ENCODE measurements at places on chromosomes 5 and 9. TPM values are rescaled to one million over a fixed set of nuclear protein-coding genes. Genes with fewer than 3 reads are reported as not detected.

The LOX gene
- 7.2 TPM for total RNA-seq

The ALDOB gene
- not detected for total RNA-seq

The C9orf43 gene
- total RNA-seq: 0.94 TPM

The PTPN3 gene
- total RNA-seq: 6.3 TPM

The PCDHA7 gene
- total RNA-seq: 47.0 TPM

The OMD gene
- not detected for total RNA-seq

The SH3RF2 gene
- 0.94 TPM for total RNA-seq

The ZMAT2 gene
- total RNA-seq: 41.9 TPM

The PHYHD1 gene
- 1.9 TPM for total RNA-seq

The GSN gene
- 20.3 TPM for total RNA-seq

The AK8 gene
- total RNA-seq: 1.6 TPM

The PFN3 gene
- total RNA-seq: 1.6 TPM

The FOXD4L3 gene
- total RNA-seq: not detected

The DRD1 gene
- total RNA-seq: 3.4 TPM

The SLC6A19 gene
- total RNA-seq: not detected

The MEGF10 gene
- total RNA-seq: 28.2 TPM

The PCDHGA10 gene
- total RNA-seq: 36.3 TPM

The TMEM215 gene
- total RNA-seq: 0.31 TPM

The COX7C gene
- total RNA-seq: 197 TPM

The LCN1 gene
- total RNA-seq: not detected

The IL9 gene
- not detected for total RNA-seq

The IL7R gene
- 0.63 TPM for total RNA-seq

The HAND1 gene
- not detected for total RNA-seq

The TOR1B gene
- total RNA-seq: 40.4 TPM

The RLN2 gene
- total RNA-seq: not detected

The TMEM174 gene
- not detected for total RNA-seq

The C9orf50 gene
- not detected for total RNA-seq

The KIF2A gene
- total RNA-seq: 333 TPM

The CNTNAP3 gene
- 84.8 TPM for total RNA-seq

The C8G gene
- total RNA-seq: not detected

The SOHLH1 gene
- not detected for total RNA-seq

The CSF1R gene
- 8.8 TPM for total RNA-seq

The LTC4S gene
- 6.9 TPM for total RNA-seq

The NUTM2F gene
- total RNA-seq: not detected

The FGF10 gene
- total RNA-seq: 1.3 TPM

The ROR2 gene
- total RNA-seq: 0.94 TPM

The HRCT1 gene
- 0.63 TPM for total RNA-seq

The CXCL14 gene
- total RNA-seq: 7.8 TPM

The TMEM252 gene
- not detected for total RNA-seq

Measured in parietal lobe (tissue), 2 donors.